Stimulated activated CD4-positive, alpha-beta T cell treated with anti-CD3 and anti-CD28 coated beads, Interleukin-1b, Interleukin-23, amount 100 ng/mL, for 1 hour (primary cell): ENCODE measurements at places on chromosomes 2 and 18.

DNA sequence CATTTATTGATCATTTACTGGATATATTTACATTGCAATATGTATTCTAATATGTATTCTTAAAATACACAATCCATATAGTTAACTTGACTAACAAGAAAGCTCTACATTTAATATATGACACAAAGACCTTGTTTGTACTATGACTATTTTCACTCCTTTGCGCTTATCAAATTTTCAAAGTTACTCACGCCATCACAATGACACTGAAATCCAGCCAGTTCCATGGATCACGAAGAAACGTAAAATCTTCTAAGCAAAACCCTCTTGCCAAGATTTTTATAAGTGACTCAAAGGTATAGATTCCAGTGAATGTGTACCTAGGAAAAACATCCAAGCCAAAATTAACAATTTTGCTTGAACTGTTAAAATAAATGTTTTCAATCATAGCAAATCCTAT is 39.6 kb downstream of the SCN3A start:
- no peak for DNase-seq

GRCh38 chr2:7280790-7281189 is 363.6 kb downstream of the RNF144A start:
- no peak for DNase-seq

DNA sequence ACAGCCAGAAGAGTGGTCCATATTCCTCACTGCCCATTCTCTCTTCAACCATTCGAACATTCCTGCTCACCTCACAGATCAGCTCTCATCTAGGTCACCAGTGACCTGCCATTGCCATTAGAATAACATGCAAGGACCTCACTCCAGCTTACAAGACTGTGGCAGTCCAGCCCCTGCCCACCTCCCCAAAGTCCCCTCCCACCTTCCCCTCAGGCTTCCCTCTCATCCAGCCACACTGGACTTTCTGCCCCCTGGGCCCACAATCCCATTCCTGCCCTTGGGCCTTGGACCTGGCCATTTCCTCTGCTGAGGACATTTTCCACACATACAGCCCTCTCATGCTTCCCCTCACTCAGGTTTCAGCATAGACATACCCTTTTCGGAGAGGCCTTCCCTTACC is 5.2 kb upstream of the TMEM177 start:
- DNase-seq: no peak

DNA sequence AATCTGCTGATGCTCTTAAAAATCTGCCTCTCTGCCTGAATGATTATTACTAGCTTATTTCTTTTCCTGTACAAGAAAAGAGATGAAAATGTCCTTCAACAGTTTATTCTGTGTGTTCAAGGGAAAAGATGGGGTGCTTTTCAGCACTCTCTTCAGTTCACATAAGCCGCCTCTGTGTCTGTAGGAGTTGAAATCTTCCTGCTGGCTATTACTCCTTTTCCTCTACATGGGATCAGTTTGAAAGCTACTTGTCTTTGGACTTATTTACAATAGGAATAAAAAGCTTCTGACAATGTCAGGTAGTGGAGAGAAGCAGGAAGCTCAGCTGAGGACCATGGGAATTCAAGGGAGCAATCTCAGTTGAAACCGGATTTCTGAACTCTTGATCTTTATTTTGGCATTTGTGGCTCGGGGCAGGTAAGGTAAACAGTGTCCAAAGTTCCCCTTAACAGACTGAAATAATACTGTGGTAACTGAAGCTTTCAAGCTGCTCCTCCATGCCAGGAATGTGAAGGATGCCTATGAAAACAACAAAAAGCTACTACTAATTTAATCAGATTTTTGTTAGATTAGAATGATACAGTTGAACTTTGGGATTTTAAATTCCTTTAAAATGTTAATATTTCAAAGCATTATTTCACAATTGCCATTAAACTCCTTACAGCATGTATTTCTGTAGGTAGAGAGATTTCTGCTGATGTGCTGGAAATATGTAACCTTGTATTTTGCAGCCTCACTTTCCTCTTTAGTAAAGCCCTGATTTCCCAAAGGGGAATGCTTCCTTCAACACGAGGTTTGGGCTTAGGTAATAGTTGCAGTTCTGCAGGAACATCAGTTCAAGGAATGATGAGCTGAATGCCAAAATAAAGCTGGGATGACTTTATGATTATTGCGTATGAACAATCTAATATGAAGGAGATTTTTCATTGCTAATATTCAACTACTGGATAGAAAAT is 43.6 kb downstream of the MAPRE2 start:
- DNase-seq: no peak

DNA sequence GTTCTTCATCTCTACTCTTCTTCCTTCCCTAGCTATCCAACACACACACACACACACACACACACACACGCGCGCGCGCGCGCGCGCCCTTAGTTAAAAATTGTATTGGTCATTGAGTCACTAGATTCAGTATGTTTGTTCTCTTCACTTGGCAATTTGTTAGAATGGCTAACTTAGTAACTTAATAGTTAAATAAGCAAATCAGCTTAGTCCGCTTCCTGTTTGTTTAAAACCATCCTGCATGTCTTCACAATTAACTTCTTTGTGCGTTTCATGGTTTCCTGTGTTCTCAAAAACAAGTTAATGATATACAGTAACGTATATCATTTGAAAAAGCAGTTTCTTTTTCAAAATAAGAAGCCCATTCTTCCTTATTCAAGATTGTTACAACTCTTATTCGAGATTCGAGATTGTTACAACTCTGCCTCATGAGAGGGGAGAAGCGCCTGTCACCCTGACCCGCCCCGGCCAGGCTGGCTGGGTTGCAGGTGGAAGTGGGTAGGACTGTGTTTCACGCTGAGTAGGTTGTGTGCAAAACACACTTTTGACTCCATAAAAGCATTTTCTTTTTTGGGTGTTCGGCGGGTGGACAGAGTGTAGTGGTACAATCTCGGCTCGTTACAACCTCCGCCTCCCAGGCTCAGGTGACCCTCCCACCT is 9.5 kb upstream of the CNNM3 start:
- no peak for DNase-seq

- DNase-seq: no peak
Measured at GRCh38 chr18:3350566-3351527, 88.9 kb downstream of the MYL12B start.

- DNase-seq: no peak
Measured at GRCh38 chr2:121133551-121134319, 151.3 kb downstream of the TFCP2L1 start.

DNA sequence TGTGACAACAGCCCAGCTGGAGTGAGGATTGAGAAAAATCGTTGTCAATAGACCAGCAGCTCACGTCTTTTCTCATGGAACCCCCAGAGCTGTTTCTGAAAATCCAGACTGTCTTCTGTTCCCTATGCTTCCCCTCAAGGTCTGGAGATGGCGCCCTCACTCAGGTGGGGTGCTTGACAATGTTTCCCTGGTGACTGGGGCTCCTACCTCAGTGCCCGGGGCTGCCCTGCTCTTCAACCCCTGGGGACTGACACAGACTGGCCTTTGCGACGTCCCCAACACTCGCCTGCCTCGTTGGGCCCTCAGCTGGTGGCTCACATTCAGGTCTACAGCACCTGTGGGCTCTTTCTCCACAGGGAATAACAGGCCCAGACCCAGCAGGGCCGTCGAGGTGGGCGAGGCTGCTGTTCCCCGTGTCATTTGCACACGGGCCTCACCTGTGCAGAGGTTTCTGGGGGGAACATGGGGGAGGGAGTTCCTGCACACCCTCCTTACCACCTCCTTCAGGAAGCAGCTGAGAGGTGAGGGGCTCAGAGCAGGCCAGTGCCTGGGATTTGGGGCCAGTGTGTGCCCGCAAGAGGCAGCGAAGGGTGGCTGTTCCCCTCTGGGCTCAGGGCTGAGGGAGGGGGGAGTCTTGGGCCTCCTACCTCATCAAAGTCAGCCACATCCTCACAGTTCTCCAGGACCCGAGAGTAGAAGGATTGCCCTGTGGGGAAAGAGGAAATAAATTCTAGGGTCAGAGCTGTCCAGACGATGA is 59.3 kb upstream of the OTOF start:
- DNase-seq: no peak

DNA sequence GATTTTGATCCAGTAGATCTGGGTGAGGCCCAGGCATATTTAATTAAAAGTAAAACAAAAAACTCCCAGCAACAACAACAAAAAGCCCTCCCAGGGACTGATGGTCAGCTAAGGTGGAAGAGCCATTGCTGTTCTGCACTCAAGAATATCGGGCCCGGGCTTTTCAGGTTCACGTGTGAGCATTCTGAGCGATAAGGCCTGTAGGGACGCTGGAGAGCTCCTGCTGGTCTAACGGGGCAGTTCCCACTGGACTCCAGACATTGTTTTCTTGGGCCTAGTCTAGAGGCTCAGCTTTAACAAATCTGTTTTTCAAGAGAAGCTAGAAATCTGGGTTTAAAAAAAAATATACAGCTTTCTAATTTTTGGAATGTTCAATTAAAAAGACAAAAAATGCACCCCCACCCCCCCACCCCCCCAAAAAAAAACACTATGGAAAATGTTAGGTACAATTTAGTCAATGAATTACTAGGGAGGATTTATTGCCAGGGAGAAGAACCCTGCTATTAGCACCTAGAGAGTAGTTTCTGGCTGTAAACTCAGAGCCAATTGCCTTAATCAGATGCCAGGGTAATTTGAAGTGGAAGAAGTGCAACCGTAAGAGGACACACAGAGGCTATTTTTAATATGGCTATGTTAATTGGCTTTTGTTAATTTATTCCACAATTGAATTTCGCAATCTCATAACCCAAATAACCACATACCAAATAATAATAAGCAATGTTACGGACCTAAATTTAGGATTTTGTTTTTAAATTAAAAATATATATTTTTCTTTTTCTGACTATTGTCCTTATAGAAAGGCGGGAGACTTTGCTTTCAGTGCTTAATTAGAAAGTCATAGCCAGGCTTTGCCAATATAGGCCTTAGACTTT is 78.9 kb downstream of the MAP4K4 start:
- DNase-seq: no peak

GRCh38 chr2:44869761-44870160 is 71.7 kb upstream of the SIX3 start:
- DNase-seq: no peak

- no peak for DNase-seq
Measured at GRCh38 chr2:90069290-90069894, 1377.9 kb downstream of the RPIA start.

DNA sequence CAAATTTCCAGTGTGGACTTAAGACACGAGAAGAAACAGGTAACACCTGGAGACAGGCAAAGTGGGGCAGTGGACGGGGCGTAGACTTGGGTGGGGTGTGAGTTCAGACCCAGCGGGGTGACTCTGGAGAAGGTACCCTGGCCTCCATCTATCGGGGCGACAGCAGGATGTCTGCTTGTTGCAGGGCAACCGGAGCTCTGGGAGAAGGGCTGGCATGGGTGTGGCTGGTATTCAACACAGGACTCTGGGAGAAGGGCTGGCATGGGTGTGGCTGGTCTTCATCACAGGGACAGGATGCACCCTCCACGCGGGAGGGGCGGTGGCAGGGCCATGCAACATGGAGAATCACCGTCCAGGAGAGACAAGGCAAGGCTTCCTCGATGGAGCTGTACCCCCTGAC is 198.5 kb downstream of the HDAC4 start:
- DNase-seq: no peak

DNA sequence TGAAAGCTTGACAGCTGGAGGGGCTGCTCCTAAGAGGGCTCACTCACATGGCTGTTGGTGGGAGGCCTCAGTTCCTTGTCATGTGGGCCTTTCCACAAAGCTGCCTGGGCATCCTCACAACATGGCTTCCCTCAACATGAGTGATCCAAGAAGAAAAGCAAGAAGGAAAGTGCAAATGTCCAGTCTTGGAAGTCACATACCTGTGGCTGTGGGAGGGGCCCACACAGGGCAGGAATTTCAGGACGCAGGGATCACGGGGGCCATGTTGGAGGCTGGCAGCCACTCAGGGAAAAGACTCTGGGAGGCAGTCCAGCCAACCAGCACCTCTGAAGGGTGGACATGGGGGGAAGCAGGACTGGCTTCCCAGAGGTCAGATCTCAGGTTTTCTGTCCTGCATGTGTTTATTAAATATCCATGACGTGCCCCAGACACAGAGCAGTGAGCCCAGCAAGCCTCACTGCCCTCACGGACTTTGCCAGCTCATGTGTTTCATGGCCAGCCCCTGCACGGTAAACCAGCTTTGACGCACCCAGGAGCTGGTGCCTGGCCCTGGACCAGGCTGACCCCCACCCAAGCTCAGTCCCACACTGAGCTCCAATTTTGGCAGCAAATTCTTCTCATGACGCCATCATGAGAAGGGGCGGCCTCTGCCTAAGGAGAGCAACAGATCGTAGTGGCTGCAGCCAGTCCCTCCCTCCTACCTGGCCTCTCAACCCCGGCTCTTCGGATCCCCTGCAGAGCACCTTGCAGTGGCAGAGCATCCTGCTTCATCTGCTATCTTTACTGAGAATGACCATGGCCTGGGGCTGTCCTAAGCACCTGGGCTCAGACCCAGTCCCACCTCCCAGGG is 34.7 kb upstream of the GPR17 start:
- DNase-seq: no peak

- DNase-seq: no peak
Measured at GRCh38 chr18:32937597-32937996, 164.8 kb upstream of the KLHL14 start.

DNA sequence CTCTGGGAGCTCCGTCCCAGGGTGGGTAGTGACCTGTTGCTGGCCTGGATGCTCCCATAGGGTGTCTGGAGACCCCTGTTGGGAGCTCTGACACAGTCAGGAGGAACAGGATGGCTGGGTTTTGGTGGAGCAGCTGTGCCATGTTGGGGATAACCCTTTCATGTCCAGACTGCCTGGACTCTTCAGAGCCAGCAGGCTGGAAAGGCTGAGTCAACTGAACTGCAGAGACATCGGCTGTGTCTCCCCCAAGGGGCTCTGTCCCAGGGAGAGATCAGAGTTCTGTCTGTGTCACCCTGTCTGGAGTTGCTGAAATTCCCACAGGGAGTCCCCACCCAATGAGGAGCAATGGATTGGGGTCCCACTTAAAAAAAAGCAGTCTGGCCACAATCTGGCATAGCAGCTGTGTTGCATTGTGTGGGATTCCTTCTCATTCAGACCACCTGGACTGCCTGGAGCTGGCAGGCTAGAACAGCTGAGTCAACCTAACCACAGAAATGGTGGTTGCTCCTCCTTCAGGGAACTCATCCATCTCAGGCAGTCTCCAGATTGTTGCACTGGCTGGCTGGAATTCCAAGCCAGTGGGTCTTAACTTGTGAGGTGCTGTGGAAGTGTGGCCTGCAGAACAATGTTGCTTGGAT is 37.2 kb downstream of the AGPS start:
- no peak for DNase-seq

DNA sequence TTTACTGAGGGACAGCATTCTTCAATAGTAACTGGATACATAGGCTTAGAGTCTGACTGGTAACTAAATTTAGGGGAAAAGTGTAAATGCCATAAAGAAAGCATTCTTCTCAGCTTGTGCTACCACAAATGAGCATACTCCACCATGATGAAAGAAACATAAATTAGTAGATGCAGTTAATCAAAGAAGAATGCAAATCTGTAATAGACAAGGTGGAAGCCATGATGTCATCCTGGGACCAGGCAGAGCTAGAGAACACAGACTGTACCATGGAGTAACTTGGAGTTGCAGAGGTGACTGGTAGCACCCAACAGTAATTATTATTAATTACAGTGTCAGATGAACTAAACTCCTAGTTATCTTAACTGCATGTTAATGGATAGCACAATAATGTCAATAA is 51.7 kb downstream of the RBKS start:
- no peak for DNase-seq
